ENCODE measurements at places on chromosomes 7 and 10.

DNA sequence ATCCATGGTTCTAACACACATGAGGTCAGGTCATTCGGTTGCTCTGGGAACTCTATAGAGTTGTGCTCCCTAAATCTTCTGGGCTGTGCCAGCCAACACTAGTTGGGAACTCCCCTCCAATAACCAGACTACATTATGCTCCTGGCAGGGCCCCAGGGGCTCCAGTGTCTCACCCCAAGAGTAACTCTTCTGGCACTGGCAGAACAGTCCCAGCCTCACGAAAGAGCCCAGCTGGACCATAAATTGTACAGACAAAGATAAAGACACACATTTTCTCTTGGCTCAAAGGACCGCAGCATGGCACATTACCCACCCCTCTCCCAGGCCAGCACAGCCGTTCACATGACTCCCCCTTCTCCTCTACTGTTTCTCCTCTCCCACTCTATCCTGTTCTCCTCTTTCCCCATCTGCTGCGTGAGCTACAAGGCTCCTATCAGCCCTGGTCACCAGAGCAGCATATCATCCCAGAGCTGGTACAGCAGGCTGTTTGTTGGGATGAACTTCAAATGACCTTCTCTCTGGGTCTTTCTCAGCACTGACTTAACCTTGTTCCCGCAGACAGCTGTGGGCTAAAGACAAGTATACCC is 230.6 kb downstream of the PLXNA4 start:
- no peak for DNase-seq

- no peak for DNase-seq
Observed at GRCh38 chr7:117243390-117243789, 79.5 kb downstream of the WNT2 start.

GRCh38 chr10:50576245-50576815 is 47.4 kb downstream of the SGMS1 start:
- no peak for DNase-seq

DNA sequence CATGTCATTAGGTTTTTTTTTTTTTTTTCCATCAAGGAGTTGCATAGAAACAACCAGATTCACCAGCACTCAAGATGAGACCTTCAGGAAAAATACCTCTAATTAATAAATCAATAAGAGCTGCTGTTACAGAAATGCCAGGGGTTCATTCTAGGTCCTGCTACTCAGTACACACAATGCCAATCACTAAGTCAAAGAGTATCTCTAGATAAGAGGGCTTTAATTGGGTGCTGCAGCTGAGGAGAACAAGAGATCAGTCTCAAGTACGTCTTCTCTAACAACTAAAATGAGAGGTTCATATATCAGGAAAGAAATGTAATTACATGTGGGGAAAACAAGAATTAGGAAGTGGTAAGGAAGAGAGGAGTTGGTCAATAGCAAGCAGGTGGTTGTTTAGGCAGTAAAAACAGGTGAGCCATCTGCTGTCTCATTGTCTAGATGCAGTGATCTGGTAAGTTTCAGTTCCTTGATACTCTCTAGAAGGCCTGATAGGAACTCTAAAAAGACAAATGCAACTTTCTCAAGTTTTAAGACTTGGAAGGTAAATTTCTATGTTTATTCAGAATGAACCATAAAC is 272.9 kb upstream of the ZWINT start:
- peak; percentile 59 for DNase-seq

DNA sequence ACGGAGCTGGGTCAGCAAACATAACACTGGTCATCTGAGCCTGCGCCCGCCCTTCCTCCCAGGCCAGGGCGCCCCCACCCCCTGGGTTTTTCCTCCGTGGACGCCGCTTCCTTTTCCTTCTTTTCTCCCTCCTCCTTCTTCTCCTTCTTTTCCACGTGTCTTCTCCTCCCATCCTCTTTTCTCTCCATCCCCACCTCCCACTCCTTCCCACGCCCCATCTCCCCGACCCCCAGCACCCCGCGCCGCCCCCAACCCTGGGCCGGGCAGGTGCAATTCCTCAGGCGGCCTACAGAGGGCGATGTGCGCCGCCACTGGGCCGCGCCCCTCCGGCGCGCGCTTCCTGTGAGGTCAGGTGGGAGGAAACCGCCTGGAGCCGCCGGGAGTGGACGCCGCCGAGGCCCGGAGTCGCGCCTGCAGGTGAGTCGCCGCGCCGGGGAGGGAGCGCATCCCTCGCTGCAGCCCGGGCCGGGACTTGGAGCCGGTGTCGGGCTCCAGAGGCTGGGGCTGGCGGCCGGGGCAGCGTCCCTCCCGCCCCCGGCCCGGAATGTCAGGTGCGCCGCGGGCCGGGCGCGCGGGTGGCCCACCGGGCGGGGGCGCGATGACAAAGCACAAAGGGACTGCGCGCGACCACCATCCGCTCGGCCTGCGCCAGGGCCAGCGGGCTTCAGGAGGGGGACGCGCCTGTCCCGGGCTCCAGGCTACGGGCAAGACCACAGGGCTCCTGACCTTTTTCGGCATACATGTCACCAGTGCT is at the start of gene FAM241B:
TSS of gene FAM241B (plus strand) at position 351 of the 754 bp plus-strand sequence. CDS start 1,497 bp downstream, outside the sequence.
- DNase-seq, result no peak

- DNase-seq, result no peak
Observed at GRCh38 chr10:7122561-7122960, 288.3 kb downstream of the SFMBT2 start.

DNA sequence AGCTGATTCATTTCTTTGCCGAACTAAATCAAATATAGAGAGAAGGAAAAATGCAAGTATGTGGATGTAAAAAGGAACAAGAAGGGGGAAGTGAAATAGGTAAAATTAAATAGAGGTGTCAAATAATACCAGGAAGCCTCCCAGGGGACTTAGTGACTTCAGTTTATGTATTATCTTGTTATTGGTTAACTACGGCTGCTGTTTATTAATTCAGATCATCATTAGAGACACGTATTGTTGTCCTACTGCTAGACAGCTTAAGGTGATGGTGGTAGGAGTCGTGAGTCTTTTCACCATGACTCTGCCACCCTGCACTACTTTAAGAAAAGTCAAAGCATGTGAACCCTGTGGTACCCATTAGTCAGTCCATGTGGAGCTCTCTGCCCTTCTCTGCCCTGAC is 289.1 kb downstream of the PRKG1 start:
- no peak for DNase-seq

DNA sequence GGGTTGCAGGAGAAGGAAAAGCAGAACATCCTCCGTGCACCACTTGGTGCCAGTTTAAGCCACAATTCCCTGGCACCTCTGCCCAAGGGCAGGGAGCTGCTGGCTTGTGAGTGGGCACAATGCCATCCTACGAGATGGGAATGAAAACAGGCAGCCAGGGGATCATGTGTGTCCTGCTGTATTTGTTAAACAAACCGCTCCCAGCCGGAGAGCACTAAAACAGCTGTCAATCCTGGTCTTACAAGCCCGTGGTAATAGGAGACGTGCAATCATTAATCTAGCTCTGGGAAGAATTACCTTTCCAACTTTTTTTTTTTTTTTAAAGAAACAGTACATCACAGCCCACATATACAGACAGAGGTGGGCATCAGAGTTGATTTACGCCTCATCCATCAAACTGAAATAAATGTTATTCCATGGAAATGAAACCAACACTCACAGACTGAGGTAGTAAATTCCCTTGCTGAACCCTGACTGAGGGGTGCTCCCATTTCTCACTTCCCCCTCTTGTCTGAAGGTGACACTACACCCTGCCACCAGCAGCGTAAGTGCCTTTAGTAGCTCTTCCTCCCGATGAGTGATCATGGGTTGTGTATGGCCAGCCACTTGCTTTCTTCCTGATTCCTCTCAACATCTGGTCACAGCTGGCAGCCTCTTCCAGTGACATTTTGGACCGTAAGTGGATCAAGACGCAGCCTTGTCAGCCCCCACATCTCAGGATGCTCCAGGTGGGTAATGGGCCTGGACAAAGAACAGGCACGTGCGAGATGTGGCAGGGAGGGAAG is 143.8 kb downstream of the TEX36 start:
- peak; percentile 77 for DNase-seq

DNA sequence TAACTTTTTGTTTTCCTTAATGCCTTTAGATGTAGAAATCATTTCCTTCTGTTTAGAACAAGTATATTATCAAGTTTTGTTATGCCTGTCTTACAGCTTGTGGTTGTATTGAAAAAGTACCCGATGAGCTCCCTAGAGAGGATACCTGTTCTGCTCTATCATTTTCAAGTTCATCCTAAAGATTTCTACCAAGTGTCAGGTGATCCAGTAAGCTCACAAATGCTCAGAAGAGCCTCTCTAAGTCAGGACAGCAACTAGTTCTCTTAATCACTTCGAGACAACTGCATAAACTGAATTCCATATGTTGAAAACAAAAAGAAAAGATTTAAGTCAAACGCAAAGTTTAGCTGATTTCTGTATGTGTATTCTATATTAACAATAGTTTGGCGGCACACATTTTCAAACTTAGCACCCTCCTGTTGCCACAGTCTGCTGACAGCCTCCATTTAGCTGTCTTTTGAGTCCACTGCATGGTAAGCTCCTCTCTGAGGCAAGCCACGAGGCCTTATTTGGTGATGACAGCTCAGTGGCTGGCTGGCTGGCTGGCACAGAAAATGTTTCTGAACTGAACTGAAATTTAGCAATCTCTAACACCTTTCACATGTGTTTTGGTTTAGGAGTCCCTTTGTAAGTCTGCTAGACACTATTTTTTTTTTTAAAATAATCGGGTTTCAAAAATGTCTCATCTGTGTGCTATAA is 59.4 kb downstream of the SEMA3C start:
- DNase-seq, result no peak

- no peak for DNase-seq
Observed at GRCh38 chr7:7505915-7506314, 29.8 kb downstream of the COL28A1 start.

DNA sequence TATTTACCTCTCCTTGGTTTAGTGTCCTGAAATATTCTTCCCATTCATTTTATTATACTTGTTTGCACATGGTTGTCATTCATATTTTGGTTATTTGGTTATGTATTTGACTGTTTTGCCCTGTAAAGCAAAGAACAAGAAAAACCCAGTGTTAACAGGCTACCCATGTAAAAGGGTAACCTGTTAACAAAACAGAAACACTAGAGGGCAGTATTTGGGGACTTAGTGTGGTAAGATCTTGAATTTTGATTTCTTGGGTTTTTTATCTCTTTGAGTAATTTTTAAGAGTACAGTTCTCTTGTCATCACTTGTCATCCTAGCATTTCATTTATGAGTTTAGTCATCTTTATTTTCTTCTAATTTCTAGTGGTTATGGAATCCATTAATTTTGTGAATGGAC is 51.3 kb downstream of the POLL start:
- DNase-seq, result no peak

DNA sequence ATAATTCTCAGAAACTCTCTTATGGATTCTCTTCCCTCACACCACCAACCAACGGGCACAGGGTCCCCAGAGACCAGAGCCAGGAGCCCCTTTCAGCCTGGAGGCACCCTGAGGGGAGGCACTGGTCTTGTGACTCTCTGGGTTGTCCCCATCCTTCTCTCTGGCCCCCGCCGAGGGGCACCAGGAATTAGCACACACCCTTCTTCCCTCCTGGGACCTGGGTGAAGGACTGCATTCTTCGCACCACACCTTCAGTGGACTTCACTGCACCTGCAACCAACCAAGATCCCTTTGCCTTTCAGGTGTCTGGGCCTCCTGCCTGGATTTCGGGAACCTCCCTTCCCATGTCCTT is 22.1 kb downstream of the PLAC9 start:
- no peak for DNase-seq

DNA sequence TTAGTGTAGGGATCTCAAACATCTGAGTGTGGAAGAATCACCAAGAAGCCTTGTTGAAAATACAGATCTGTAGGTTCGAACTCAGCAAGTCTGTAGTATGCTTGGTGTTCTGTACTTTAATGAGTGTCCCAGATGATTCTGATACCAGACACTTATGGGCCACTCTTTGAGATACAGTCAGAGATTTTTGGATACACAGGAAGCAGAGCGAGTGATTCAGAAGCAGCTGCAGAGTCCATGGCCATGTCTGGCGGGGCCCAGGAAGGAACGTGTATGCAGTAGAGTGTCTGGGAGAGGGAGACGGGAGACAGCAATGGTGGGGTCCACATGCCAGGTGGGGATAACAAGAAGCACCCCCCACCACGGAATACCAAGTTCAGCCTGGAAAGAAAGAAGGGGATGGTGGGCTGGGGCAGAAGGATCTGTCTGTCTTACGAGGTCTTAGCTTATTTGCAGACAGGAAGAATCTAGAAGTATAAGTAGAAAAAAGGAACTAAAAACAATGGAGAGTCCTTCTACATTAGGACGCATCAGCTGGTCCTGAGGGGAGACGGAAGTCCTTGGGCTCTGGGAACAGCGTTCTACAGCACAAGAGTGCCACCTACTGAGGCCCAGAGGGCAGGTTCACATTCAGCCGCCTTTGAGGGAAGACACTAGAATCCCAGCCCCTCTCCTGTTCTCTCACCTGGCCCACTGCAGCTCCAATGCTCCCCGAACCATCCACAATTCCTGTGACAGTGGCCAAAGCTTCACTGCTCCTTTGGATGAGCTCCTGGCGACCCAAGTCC is 55.4 kb downstream of the SLC37A3 start:
- peak; percentile 15 for DNase-seq

DNA sequence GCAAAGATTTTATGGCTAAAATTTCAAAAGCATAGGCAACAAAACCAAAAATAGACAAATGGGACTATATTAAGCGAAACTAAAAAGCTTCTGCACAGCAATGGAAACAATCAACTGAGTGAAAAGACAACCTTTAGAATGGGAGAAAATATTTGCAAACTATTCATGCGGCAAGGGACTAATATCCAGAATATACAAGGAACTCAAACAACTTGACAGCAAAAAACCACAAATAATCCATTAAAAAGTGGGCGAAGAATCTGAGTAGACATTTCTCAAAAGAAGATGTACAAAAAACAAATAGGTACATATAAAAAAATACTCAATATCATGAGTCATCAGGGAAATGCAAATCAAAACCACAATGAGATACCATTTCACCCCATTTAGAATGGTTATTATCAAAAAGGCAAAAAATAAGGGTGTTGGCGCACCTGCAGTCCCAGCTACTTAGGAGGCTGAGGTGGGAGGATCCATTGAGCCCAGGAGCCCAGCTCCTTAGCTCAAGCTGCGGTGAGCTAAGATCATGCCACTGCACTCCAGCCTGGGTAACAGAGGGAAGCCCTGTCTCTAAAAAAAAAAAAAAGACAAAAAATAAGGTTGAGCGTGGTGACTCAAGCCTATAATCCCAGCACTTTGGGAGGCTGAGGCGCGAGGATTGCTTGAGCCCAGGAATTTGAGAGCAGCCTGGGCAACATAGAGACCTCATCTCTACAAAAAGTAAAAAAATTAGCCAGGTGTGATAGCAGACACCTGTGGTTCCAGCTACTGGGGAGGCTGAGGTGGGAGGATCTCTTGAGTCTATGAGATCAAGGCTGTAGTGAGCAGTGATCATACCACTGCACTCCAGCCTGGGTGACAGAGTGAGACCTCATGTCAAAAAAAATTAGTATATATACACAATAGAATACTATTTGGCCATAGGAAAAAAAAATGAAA is 4.2 kb upstream of the CCM2 start:
- no peak for DNase-seq

DNA sequence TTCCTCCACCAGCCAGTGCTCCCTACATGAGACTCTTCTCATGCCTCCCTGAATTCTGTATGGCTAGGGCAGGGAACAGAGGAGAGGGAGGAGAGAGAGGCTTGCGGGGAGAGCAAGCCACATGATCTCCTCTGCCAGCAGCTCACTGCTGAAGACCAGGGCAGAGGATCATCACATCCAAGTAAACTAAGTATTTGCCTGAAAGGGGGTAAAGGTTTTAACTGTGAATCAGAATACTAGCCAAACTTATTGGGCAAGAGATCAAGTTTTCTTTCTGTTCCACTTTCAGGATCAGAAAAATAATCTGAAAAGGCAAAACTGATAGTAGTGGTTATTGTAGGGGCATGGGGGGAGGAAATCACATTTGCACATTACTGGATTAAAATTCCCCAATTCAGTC is 17.8 kb upstream of the ERCC6 start:
- no peak for DNase-seq

- no peak for DNase-seq
Observed at GRCh38 chr7:116702046-116702785, 30.2 kb downstream of the MET start.
